ENCODE measurements at places on chromosomes 3 and 15.

- DNase-seq: no peak
Observed at GRCh38 chr15:51053571-51053970, 41.1 kb downstream of the TNFAIP8L3 start.

- no peak for DNase-seq
Observed at GRCh38 chr3:32705232-32705631, 20.2 kb downstream of the CNOT10 start.

DNA sequence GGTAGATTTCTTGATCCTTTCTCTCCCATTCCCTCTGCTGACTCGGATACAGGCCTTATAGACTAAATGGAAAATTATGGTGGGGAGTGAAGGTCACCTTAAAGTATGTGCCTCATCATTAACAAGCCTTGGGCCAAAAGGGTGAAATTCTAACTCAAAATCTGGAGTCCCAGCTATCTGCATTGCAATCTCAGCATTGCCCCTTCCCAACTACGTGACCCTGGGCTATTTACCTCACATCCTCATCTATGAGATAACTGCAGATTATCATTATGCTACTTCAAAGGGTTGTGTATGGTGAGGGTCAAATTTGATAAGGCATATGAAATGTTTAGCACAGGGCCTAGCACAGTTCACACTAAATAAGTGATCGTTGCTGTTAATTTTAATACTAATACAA is 147.7 kb downstream of the WNT5A start:
- no peak for DNase-seq

DNA sequence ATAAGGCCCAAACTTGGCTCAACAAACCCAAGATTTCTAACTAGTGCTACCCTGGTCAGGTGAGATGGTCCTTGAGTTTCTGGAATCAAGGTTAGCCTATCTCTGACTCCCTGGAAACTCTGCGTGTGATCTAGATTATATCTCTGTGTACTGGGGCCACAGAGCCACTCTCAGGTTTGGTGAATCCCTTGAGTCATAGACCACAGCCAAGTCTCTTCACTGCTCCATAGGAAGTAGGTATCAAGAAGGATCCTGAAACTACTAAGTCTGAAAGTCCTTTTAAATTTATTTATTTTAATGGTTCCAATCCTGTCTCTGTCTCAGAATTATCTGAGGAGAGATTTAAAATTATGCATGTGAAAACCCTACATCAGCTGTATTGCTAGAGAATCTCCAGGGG is 99.1 kb downstream of the TUSC7 start:
- DNase-seq: no peak

DNA sequence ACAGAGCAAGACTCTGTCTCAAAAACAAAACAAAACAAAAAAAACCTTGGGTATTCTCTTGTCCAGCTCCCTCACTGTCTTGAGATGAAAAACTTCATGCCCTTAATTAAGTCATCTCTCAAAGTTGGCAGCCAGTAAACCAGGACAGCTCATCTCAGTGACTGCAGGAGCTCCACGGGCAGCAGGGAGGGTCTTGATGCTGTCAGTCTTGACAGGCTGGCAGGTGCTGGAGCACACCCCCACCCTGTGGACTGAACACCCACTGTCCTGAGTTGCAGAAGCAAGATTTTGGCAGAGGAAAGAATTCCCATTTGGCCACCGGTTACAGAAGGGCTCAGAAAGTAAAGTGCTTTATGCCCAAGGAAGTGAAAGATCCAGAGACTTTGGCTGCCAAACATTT is 8.0 kb downstream of the DNAJA4 start:
- no peak for DNase-seq

DNA sequence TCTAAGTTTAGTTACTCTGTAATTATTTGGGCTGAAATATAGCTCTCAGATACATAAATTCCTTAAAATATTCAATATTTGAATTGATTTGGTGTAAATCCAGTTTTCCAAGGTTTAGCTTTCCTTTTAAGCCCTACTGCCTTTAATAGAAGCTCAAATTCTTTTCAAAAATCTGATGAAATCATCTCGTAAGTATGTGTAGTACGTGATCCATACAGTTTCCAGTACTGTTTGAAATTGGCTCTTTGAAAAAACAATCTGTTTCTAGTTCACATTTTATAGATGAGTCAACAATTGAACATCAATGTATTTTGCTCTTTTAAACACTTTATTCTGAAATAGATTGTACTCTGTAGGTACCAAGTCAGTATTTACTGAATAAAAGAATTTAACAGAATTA is 84.2 kb downstream of the LRRC49 start:
- DNase-seq: peak; percentile 32

DNA sequence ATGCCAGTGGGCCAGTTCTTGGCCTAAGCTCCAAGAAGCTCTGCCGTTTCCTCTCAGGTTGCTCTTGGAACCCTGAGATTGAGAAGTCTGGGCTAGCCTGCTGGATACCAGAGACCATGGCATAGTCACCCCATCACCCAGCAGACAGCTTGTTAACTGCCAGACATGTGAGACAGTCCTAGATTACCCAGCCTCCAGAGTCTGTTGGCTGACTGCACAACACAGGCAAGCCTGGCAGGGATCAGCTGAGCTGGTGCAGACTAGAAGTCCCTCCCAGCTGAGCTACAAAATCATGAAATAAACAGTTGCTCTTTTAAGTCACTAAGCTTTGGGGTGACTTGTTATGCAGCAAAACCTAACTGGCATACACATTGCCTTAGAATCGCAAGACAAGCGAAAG is 5.2 kb downstream of the ANAPC13 start:
- DNase-seq: no peak

DNA sequence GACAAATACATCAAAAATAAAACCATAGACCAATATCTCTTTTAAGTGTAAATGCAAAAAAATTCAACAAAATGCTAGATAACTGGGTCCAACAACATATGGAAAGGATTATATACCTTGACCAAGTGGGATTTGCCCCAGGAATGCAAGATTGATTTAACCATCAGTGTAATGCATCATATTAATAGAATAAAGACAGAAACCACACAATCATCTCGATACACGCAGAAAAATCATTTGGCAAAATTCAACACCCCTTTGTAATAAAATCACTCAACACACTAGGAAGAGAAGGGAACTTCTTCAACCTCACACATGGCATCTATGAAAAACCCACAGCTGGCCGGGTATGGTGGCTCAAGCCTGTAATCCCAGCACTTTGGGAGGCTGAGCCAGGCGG is 19.5 kb downstream of the GREM1 start:
- no peak for DNase-seq

GRCh38 chr15:96361309-96362010 is 31.0 kb downstream of the NR2F2 start:
- DNase-seq: no peak

GRCh38 chr15:61157933-61158332 is 71.2 kb downstream of the RORA start:
- no peak for DNase-seq

DNA sequence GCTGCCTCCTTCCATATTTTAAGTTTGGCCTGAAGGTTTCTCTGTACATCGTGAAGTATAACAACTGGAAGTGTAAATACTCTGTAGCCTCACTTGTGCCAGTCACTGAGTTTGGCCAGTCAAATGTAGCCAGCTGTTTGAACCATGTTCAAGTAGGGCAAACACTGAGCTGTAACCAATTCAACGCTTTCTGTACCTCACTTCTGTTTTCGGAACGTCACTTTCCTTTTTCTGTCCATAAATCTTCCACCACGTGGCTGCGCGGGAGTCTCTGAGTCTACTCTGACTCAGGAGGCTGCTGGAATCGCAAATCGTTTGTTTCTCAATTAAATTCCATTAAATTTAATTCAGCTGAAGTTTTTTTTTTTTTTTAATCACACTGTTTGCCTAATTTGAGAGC is 88.8 kb upstream of the RARB start:
- DNase-seq: no peak

DNA sequence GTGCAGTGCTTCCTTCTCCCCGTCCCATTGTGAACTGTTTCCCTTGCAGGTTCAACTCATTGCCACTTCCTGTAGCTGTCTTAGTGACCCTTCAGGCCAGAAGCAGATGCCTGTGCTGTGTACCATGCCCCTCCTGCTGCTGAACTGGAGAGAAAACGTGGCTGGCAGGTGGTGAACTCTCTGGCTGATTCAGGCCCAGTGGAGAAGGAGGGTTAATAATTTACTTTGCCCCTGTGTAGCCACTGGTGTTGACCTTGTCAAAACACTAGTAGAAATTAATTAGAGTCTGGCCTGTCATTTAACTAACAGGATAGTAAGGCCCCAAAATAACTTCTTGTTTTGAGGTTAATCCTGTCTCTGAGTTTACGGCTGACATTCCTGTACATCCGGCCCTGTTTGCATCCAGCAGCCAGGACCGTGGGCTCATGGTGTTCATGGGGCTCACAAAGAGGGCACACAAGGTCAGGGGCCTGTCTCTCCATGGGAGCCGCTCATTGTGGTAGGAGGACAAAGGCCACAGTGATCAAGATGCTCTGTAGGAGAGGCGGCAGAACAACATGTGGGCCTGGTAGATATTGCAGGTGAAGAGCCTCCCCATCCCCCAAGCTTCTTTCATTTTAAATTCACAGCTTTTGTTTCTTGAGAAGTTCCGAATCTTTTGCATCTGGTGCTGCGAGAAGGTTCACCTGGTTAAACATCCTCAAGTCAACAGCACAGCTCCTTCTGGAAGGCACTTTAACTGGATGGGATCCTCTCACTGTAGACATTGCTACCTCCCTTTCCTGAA is 101.6 kb downstream of the CGNL1 start:
- DNase-seq: no peak

GRCh38 chr3:64473466-64473865 is 214.3 kb downstream of the ADAMTS9 start:
- DNase-seq: no peak

- no peak for DNase-seq
Observed at GRCh38 chr3:42501681-42502428, 588 bp upstream of the VIPR1 start.

DNA sequence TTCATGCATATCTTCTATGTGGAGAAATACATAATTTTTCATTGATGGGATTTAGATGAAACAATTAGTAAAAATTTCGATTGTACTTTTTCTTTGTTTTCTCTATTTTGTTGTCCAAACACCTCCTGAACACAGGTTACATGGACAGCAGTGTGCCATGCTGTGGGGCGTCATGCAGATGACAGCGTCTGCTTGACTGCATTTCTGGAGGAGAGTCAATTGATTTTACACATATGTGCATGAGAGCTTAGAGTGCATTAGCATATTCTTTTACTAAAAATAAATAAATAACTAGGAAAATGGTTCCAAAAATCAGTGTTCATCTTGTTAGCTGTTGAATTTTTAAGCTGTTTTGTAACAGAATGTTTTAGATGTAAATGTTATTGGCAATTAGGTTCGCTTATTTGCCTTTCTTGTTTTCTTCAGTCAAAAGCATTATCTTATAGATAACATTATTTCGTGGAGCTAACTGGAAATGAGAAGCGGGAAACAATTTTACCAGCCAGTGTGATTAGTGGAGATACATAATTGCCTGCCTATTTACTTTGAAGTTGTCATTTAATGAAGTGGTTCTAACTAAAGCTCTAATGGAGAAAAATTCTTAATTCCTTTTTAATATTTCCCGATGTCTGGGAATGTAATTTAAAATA is 82.7 kb upstream of the VGLL3 start:
- no peak for DNase-seq

DNA sequence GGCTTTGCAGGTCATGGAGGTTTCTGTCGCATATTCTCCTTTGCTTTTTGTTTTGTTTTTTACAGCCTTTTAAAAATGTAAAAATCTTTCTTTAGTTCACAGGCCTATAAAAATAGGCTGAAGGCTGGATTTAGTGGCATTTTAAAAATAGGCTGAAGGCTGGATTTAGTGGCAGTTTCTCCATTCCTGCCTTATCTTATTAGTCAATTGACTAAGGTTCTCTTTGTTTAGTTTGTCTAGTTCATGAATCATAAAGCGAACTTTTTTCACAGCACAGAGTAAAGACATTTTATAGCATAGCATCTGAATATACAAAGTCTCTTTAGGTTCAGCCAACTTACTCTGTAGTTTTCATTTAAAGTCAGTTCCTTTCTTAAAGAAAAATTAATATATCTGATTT is 31.4 kb downstream of the AP4E1 start:
- no peak for DNase-seq

GRCh38 chr3:21013566-21013965 is 737.4 kb downstream of the ZNF385D start:
- no peak for DNase-seq

- DNase-seq: peak; percentile 35
Observed at GRCh38 chr3:115518100-115518852, 105.0 kb upstream of the GAP43 start.

- no peak for DNase-seq
Observed at GRCh38 chr3:18988614-18989229, 159.6 kb upstream of the KCNH8 start.

- DNase-seq: no peak
Observed at GRCh38 chr15:33500432-33501195, 189.8 kb downstream of the RYR3 start.

GRCh38 chr3:117600112-117600511 is 890.5 kb downstream of the TUSC7 start:
- no peak for DNase-seq

- DNase-seq: no peak
Observed at GRCh38 chr15:67064607-67065530, 533 bp upstream of the SMAD3 start.

DNA sequence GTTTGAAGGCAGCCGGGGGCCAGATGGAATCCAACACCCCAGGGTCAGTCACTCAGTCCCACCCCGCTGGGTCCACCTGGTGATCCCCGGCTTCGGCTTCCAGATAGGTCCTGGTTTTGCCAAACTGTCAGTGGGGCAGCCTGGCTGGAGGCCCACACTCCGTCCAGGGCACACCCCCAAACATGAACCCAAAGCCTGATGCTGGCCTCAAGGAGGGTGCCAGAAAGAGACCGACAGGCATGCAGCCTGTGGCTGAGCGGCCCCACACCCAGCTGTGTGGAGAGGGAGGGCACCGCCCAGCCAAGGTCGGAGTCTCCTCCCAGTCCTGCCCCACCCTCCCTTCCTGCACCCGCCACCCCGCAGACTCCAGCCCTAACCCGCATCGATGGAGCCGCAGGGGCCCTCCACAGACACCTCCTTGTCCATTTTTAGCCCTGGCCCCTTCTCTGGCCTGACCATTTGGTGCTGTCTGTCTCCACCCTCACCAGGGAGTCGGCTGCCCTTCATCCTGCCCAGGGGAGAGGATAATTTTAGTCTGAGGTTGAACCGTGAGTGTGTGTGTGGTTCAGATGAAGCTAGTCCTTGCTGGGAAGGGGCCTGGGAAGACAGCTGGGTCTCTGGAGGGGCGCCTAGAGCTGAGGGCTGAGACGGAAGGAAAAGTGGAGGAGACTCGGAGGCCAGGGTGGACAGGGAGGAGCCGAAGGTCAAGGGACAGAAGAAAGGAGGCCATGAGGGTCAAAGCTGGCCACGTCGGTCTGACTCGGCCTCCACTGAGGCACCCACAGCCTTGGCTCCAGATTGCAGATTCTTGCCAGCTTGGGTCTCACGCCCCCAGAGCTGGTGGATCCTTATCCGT is 23.1 kb downstream of the TNK2 start:
- DNase-seq: no peak
